ENCODE measurements at places on chromosomes 5 and 9.

DNA sequence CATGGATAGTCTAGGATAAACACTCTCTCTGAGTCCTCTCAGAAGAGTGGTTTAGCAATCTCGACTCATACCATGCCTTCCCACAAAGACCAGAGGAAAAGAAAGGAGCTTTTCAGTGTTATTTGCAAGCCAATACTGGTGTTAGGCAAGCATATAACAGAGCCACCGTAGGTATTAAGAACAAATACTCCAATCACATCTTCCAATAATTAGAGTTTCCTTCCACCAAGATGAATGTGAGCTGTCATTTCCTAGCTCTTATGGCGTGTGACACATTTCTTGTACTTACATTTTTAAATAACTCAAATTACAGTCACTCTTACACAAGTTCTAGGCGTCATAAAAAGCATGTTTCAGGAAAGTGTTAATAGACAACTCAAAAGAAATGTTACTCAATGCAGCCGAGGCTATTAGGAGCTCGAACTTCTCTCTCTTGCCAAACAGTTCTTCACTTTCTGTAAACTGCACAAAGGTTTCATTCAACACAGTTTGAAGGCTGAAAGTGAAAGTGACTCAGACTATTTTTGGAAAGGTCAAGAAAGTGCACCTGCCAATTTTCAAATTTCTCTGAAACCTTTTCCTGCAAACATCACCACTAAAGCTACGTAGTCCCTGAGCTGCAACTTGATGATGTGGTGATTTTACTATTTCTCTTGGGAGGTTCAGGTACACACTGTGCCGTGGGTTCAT is 153.8 kb downstream of the AUH start:
- DNase-seq = no peak

- DNase-seq = no peak
These were observed 33.3 kb downstream of the PIP5K1B start for GRCh38 chr9:68738358-68738757.

GRCh38 chr9:138040446-138041430 is 163.2 kb downstream of the CACNA1B start:
- no peak for DNase-seq

DNA sequence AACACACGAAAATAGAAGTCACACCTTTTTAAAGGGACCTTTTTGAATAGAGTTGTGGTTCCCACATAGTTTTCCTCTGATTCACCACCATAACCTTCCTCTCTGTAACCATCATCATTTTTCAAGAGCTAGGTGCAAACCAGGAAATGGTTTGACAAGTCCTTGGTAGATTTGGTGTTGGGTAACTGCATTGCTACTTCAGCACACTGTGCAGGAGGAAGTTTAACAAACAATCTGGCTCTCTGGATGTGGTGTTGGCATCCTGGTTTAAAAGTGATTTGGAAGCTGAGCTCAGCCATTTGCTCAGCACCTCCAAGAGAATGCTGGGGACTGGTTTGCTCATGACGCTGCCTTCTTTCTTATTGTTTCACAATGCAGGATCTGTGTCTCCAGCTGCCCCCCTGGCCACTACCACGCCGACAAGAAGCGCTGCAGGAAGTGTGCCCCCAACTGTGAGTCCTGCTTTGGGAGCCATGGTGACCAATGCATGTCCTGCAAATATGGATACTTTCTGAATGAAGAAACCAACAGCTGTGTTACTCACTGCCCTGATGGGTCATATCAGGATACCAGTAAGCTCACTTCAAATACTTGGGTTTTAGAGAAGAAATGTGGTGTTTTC is 213.1 kb downstream of the RFK start:
- no peak for DNase-seq

DNA sequence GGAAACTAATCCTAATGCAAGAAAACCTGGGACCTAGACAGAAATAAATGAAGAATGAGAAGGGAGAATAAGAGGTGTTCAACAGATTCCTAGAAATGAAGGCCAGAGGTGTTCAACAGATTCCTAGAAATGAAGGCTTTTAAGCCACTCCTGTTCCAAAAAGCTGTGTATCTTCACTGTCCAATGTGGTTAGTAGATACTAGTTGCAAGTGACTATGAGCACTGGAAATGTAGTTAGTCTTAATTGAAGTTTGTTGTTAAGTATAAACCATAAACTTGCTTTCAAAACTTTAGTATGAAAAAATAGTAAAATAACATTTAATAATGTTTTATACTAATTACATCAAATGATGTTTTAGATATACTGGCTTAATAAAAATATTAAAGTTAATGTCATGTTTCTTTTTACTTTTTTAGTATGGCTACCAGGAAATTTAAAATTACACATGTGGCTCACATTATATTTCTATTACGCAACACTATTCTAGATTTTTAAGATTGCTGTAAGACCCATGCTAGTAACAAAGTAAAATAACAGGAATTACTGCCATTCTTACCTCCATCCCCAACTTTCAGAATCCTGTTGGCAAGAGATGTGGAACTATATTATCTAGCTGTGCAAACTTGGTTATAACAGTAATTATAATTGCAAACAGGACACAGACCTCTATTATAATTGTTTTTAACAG is 57.5 kb downstream of the RICTOR start:
- no peak for DNase-seq

- DNase-seq = no peak
These were observed at the start of gene IL7R for GRCh38 chr5:35856765-35857351. Gene IL7R (plus strand): TSS chr5:35856891. CDS start chr5:35856978, 87 bp downstream.

- DNase-seq = no peak
These were observed 128.5 kb upstream of the LPCAT1 start for GRCh38 chr5:1651971-1652872.

- DNase-seq = no peak
These were observed 28.3 kb downstream of the PRRX2 start for GRCh38 chr9:129693741-129694140.

GRCh38 chr5:110383231-110383630 is 343.2 kb downstream of the TMEM232 start:
- DNase-seq = no peak

GRCh38 chr5:67648201-67648671 is 451.6 kb upstream of the CD180 start:
- no peak for DNase-seq

GRCh38 chr9:100584951-100585350 is 7.1 kb downstream of the CAVIN4 start:
- no peak for DNase-seq

GRCh38 chr5:141050622-141051520 is at the start of gene PCDHB1:
Gene PCDHB1 (plus strand): TSS chr5:141051374. CDS start chr5:141051471, 97 bp downstream.
- DNase-seq = no peak

GRCh38 chr9:128870128-128870940 is 11.4 kb downstream of the KYAT1 start:
- DNase-seq = no peak

- no peak for DNase-seq
These were observed 974 bp downstream of the CLINT1 start for GRCh38 chr5:157857816-157858526.

GRCh38 chr9:27427272-27427643 is 96.8 kb upstream of the IFNK start:
- no peak for DNase-seq

DNA sequence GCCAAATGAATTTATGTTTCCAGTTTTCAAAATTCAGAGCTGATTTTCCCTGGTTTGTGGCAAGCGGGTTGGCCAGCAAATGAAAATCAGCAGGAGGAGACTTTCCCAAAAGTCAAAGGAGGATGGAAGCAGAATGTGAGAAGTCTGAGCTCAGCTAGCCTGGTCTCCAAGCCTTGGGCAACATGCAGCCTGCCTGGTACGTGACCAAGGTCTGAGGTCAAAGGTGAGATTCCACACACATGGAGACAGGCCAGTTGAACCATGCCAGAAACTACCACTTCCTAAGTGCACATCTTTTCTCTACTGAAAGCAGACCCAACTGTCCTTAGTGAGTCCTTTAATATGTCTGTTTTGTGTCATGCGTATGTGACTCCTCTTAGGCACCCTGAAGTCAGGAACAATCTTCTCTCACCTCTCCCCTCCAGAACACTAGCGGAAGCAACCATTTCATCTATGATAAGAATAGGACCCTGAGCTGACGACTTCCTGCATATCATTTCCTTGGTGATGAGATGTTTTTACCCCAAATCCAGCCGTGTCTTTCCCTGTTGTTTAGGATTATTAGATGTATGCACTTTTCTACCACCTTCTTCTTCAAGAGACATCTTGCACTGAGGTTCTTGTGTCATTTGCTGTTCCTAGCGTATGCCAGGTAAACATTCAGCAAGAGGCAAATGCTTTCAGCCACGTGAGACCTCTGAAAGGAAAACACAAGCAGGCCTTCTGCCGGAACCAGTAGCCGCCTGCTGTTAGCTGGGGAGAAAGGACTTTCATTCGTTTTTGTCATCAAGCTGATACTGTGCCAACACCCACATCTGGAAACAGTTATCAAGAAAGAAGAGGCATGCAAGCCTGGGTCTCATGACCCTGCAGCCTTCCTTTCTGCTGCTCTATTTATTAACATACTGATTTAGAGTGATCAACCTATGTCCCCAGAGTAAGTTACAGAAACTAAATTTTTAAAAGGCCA is 9.7 kb upstream of the TGFBI start:
- DNase-seq = no peak

DNA sequence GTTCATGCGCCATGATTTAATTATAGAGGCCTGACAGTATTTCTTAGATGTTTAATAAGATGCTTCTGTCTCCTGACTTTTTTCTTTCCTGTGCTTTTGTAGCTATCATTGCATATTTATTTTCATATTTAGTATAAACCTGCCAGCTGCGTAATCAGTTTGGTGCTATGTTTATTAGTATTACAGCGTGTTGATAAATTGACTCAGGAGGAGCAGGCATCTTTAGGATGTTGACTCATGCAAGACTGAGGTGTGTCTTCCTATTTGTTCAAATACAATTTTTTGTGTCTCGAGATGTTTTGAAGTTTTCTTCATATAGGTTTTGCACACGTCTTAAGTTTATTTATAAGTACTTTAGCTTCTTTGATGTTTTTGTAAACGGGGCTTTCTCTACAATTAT is 35.9 kb upstream of the EXOC3 start:
- DNase-seq = no peak

GRCh38 chr5:135433681-135434426 is 13.3 kb downstream of the DCANP1 start:
- DNase-seq = no peak

DNA sequence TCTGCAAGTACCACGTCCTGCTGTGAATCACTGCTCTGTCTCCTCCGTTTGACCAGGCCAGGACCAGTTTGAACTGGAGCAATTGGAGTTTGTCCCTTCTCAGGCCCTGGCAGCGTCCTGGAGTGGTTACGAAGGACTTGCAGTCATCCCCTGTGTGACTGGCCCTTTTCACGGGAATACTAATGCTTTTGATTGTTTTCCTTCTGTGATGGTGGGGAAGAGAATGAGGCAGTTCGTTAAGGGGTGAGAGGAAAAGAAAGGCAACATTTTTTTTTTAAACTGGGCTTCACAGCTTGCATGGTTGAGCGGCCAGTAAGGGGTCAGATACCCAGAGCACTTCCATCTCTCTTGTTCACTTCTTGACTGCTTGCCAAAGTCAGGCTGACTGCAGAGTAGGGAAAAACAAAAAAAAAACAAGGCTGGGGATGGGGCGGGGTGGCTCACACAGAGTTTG is 153.5 kb upstream of the STK32A start:
- no peak for DNase-seq

GRCh38 chr5:130678637-130679036 is 486.4 kb downstream of the HINT1 start:
- no peak for DNase-seq

GRCh38 chr9:90552317-90552716 is 90.3 kb downstream of the DIRAS2 start:
- no peak for DNase-seq

DNA sequence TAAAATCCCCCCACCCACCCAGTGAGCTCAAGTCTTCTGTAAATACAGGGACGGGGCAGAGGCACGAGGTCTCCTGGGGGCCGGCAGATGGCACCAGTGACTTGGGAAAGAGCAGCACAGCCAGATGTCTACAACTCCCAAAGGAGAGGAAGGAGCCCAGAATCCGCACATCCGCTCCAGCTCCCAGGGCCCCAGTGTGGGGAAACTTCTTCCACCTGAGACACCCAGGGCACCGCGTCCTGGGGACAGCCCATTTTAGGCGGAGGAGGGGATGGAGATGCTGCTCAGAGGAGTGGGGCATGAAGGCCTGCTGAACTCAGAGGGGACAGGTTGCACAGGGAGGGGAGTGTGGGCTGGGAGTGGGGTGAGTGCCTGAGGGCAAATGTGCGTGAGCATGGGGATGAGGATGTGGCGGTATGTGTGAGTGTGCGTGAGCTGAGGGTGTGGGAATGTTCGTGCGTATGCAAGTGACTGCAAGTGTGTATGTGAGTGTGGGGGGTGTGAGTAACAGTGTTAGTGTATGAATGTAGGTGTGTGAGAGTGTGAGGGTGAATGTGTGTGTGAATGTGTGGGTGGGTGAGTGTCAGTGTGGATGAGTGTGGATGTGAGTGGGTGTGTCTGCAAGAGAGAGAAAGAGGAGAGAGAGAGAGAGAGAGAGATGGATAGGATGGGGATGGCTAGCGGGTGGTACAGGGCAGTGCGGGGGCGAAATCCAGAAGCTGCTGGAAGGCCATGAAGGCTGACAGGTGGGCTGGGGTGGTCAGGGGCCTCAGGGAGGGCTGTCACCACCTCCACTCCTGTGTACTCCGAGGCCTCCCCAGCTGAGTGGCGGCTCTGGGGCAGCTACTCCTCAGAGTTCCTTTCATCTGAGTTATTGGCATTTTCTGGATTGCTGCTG is 63.5 kb downstream of the DUSP1 start:
- DNase-seq = no peak

GRCh38 chr9:91536211-91536691 is 112.6 kb upstream of the NFIL3 start:
- DNase-seq = no peak

DNA sequence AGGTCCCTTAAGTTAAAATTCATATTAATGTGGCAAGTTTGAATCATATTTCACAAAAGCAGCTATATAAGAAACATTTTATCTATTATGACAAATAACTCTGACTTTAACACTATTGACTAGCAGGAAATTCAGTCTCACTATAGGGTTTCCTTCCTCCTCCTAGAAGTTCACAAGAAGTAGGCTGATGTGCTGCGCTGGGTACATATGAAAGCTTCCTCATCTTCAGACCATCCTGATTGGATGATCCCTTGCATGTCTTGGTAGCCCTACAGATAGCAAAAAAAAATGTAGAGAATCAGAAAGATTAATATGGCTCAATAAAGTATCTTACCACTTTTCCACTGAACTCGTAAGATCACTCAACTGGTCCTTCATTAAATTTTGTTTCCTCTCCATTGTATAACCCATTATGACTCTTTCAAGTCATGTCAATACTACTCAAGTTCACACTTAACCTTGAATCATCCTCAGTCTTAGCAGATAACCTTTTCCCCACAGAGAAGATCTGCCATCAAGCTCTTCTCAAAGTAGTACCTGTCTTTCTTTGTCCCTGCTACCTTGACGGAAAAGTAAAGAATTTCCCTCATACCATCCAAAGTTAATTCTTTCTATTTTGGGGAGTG is 11.5 kb upstream of the PSIP1 start:
- DNase-seq = no peak

GRCh38 chr9:69943148-69943806 is 100.4 kb upstream of the MAMDC2 start:
- DNase-seq = no peak

- no peak for DNase-seq
These were observed 276.7 kb downstream of the CDH10 start for GRCh38 chr5:24368115-24368514.
